ENCODE measurements at places on chromosomes 5 and 9.

GRCh38 chr5:119323601-119324000, 32.2 kb upstream of the TNFAIP8 start:
- no peak for DNase-seq

DNA sequence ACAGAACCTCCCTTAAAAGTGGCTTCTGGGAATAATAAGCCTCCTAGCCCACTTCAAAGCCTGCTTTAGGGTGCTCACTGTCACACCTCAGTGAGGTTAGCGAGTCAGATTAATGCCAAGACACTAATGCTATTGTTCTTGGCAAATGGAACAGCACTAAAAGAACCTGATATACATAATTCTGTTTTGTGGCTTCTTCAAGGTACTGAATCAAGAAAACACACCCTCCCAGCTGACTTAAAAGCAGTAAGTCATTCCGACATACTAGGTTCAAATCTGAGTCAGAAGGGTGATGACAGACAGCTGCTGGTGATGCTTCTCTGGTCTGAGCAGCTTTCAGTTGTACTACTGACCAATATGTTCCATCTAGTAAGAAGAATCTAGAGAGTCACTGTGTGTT, 121.6 kb downstream of the OXCT1 start:
- DNase-seq, result no peak

DNA sequence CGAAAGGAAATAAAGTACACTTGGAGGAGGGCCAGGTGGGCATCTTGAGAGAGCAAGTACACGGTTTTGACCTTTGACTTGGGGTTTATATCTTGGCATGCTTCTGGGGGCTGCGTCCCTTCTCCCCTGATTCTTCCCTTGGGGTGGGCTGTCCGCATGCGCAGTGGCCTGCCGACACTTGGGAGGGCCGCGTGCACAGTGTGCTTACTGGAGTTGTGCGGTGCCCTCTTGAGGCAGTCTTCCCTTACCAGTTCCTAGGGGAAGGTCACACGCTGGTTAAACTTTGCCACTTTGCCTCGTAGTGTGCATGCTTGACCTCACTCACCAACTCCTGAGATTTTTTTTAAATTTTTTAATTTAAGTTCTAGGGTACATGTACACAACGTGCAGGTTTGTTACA, 4.3 kb upstream of the CLPTM1L start:
- no peak for DNase-seq

- no peak for DNase-seq
Observed at GRCh38 chr9:75658301-75658905, 232.1 kb upstream of the PCSK5 start.

GRCh38 chr5:73327908-73328455, 120.6 kb downstream of the FOXD1 start:
- DNase-seq, result no peak

- no peak for DNase-seq
Observed at GRCh38 chr9:70093944-70094343, 50.3 kb downstream of the MAMDC2 start.

- DNase-seq, result no peak
Observed at GRCh38 chr9:7507566-7508270, 291.9 kb downstream of the DMAC1 start.

- no peak for DNase-seq
Observed at GRCh38 chr9:5900622-5901021, 9.9 kb downstream of the MLANA start.

- no peak for DNase-seq
Observed at GRCh38 chr5:115962565-115963402, 509 bp downstream of the LVRN start.

- DNase-seq, result peak; percentile 61
Observed at GRCh38 chr5:32419791-32420190, 24.7 kb downstream of the ZFR start.

GRCh38 chr9:101119206-101119819, 90.8 kb downstream of the PLPPR1 start:
- peak; percentile 37 for DNase-seq

GRCh38 chr5:55577353-55578060, 42.7 kb upstream of the PLPP1 start:
- DNase-seq, result peak; percentile 40

GRCh38 chr9:131874447-131874846, 134.6 kb upstream of the RAPGEF1 start:
- DNase-seq, result no peak

All from nucleus accumbens (tissue), 56 donors.